ENCODE measurements at places on chromosomes 7 and 10.

DNA sequence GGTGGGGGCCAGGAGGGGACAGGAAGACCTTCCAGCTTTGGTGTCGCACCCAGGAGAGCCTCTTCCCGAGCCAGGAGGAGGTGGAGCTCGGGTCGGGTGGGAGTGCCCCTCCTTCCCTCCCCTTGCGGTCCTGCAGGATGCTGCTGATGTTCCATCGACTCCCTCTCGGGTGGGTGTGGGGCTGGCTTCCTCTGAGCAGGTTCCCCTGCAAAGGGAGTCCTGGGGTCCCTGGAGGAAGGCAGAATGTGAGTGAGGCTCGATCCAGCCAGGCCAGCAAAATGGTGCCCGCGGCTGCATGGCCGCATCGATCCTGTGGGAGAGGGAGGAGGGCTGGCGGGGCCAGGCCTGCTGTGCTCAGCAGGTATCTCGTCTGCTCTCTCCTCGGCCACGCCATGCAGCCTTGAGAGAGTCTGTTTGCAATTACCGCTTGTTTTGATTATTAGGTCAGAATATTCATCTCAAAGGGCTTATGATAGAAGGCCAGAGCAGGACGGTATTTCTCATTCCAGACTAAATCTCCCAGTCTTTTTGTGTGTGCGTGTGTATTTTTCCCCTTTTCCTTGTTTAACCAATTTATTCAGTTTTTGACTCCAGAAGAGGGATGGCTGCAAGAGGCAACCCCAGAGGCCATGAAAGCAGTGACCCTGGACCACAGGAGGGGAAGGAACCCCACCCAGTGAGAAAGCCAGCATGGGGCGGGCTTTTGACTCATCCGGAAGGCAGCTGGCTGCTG is 137.3 kb upstream of the ZMIZ1 start:
- no peak for DNase-seq

GRCh38 chr7:41809529-41809939 is 106.6 kb upstream of the INHBA start:
- no peak for DNase-seq

- no peak for DNase-seq
Observed at GRCh38 chr7:44673771-44674170, 67.3 kb downstream of the OGDH start.

- DNase-seq: no peak
Observed at GRCh38 chr7:134440476-134440875, 18.4 kb downstream of the AKR1B1 start.

DNA sequence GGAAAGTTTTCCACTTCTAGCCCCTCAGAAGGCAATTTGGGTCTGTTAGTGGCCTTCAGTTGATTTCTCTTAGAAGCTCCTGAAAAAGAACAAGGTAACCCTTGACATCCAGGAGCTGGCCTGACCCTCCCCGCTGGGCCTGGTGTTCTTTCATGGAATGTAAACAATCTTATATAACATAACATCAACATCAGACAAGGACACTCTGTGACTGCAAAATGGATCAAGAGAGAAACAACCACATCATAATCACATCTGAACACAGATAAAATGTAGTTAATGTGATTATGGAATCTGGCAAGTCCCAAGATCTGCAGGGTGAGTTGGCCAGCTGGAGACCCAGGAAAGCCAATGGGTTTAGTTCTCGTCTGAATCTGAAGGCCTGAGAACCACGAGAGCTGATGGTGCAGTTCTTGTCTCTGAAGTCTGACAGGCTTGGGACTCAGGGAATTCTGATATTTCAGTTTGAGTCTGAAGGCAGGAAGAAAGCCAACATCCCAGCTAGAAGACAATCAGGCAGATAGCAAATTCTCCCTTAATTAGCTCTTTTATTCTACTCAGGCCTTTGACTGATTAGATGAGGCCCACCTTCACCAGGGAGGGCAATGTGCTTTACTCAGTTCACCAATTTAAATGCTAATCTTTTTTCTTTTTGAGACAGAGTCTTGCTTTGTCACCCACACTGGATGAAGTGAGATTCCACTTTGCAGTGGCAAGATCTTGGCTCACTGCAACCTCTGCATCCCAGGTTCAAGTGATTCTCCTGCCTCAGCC is 91.4 kb upstream of the NAMPT start:
- no peak for DNase-seq

DNA sequence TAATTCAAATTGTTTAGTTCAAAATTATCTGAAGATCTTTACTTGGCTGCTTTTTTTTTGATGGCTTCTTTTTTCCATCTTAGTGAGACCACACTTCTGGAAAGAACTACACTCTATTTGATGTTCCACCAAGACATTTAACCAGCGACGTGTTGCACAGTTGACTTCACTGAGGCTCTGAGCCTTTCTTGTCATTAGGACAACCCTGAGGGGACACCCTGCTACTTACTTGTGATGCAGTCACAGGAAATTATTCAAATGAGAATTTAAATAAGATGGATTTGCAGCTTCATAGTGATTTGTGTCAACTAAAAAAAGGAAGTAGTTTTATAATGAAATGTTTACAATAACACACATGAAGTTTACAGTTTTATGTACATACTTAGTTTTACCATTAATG is 25.6 kb upstream of the PIK3CG start:
- no peak for DNase-seq

DNA sequence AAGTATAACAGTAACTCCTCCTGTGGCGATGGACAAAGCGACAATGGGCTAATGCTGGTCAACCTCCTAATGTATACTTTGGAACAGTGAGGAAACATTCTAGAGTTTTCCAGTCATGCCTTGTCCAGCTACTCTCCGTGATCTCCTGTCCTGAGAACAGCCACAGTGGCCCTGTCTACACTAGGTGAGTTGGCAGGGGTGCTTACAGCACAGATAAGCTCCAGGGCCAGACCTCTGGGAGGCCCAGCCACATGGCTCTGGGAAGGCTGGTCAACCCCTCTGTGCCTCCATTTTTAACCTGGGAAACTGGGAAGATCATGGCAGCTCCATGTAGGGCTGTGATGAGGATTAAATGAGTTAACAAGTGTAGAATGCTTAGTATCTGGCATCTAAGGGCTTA is 57.0 kb downstream of the CLEC2L start:
- no peak for DNase-seq

Data from AG04450 (cell line).